ENCODE measurements at places on chromosomes 13 and 19.

DNA sequence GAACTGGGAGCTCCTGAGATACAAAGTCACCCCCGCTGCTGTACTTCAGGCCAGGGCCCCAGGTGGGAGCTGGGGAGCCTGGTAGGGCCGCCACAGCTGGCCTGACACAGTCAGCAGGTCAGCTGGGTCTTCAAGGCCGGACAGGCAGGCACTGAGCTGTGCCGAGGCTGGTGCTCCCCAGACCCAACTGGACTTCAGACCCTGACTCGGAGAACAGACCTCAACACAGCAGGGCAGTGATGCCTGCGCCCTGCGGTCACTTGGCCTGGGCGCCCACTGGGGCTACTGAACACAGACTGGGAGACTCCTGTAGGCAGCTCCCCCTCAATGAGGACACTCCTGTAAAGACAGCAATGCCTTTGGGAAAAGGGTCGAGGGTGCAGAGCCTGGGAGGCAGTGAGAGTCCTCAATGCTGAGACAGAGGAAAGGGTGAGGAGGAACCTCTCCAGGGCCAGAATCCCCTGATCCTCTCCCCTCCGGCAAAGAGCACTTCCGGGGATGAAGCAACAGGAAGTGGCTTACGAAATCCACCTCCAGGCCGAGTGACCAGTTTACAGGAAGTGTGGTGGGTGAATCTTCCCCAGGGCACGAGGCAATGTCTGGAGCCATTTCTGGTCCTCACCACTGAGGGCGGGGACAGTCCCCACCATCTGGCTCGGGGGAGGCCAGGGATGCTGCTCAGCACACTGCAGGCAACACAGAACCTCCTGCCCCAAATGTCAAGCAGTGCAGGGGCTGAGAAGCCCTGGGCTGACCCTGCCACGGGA is 40.8 kb upstream of the ISYNA1 start:
- DNase-seq = no peak

DNA sequence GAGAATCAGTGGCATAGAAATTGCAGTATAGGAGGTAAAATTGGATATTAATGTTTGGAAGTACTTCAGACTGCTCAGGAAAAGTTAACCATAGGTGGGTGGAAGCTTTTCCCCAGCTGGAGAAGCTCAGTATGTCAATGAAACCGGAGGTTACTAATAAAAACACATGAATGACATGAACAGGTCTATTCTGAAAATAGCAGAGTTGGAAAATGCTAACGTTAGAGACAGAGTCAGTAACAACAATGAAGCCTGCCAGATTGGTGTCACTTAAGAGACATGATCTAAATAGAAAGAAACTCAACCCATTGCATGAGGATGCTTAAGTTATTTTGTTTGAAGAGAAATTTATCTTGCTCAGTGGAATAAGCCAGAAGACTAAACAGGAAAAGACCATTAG is 364.5 kb downstream of the DNAJC15 start:
- DNase-seq = no peak

GRCh38 chr19:4134351-4134750 is 10.4 kb upstream of the MAP2K2 start:
- no peak for DNase-seq

DNA sequence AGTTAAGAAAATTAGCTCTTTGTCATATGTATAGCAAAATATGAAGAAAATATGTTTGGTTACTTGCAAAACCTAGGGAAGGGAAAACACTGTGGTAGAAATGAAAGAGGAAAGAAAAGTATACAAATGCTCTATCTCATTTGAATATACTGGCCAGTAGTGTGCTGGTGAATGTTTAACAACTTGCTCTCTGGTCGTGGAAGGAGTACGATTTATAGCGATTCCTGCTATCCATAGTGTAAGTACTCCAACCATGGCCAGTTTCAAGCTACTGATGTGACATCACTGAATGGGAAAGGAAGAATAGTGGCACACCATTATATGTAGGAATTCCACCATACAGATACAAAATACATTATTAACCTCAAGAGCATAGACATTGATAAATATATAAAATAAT is 9.3 kb downstream of the BORA start:
- DNase-seq = no peak

- no peak for DNase-seq
Measured at GRCh38 chr19:15820646-15821045, 5.2 kb upstream of the OR10H1 start.

DNA sequence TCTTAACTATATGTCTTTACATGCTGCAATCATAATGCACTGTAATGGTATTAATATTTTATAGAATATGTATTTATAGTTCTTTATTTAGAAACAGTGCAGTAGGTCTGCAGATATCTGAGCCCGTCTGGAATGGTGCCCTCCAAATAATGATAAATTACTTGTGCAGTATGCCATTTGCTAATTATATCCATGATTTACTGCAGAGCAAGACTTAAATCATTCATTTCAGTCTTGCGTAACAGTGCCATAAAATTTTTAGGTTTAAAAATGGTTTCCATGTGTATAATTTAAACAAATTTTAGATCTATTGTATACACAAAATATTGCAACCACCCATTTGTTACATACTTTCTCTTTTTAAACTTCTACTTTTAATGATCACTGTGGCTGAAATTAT is 175.1 kb downstream of the ZNF536 start:
- no peak for DNase-seq

DNA sequence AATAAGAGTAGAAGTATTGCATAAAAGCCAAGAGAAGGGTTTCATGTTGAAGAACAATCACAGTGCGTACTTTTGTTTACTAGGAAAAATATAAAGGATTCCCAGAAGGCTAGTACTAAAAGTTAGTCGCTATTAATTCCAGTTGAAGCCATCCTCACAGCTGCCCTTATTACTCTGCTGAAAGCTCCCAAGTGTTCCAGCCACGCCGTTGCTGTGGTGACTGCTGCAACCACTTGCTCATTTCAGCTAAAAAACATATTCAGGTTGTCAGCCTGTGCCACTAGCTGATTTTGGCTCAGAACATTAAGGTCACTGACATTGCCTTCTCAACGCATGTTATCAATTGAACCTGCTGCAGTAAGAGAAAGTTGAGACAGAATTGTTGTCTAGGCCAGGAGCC is 87.1 kb upstream of the FNDC3A start:
- no peak for DNase-seq

GRCh38 chr19:18814063-18814462 is 17.7 kb upstream of the UPF1 start:
- no peak for DNase-seq

- no peak for DNase-seq
Measured at GRCh38 chr19:14889994-14890642, 4.2 kb upstream of the OR7A17 start.

GRCh38 chr19:18969931-18970659 is 29.1 kb upstream of the HOMER3 start:
- DNase-seq = no peak

- peak; percentile 75 for DNase-seq
Measured at GRCh38 chr19:40614622-40615411, 13.6 kb downstream of the LTBP4 start.
